ENCODE measurements at places on chromosomes 6 and 20.

DNA sequence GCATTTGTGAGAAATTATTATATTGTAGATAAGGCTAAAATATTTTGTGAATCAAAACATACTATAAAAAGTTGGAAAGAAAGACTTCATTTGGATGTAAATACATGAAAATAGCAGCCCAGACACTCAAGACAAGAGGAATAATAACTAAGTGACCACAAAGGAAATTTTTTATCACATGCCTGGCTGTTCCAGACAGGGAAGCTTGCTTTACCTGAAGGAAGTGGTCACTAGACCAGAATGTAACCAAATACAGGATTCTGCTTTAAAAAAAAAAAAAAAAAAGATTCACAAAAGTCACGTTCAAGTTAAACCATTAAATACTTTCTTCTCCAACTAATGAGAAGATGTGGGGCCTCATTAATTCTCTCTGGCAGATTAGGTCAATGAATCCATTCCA is 9.3 kb upstream of the HLA-DQB2 start:
- no peak for DNase-seq

DNA sequence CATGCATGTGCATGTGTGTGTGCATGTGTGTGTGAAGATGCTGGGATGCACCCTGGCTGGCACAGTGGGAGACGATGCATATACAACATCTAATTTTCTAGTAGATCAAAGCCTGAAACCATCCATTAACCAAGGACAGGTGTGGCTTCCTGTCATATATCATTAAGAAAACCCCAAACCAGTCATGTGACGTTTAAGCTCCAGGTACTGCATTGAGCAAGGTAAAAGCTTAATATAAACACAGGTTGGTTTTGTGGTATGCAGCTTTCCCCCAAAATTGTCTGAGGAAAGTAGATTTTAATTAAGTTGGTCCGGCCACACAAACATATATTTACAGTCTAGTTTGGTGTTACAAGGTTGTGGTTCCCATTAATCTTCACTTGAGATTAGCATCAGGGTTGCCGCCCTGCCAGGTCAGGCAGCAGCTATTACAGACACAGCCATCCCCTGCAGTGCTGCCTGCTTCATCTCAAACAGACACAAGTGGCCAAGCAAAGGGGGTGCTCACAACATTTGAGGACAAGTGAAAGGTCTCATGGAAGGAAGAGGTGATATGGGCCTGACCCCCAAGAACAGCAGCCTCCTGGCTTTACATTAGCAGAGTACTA is 48.6 kb upstream of the NAA20 start:
- no peak for DNase-seq

DNA sequence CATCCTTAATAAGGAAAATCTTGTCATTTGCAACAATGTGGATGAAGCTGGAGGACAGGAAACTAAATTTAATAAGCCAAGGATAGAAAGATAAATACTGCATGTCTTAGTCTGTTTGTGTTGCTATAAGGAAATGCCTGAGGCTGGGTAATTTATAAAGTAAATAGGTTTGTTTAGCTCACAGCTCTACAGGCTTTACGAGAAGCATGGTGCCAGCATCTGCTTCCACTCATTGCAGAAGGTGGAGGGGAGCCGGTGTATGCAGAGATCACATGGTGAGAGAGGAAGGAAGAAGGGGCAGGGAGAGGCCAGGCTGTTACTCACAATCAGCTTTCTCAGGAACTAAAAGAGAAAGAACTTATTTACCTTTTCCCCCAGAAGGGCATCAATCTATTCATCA is 118.9 kb upstream of the SMLR1 start:
- no peak for DNase-seq

- no peak for DNase-seq
These were observed 29.2 kb downstream of the ID4 start for GRCh38 chr6:19866173-19866984.

- DNase-seq: no peak
These were observed 50.8 kb downstream of the UTRN start for GRCh38 chr6:144335914-144336313.

DNA sequence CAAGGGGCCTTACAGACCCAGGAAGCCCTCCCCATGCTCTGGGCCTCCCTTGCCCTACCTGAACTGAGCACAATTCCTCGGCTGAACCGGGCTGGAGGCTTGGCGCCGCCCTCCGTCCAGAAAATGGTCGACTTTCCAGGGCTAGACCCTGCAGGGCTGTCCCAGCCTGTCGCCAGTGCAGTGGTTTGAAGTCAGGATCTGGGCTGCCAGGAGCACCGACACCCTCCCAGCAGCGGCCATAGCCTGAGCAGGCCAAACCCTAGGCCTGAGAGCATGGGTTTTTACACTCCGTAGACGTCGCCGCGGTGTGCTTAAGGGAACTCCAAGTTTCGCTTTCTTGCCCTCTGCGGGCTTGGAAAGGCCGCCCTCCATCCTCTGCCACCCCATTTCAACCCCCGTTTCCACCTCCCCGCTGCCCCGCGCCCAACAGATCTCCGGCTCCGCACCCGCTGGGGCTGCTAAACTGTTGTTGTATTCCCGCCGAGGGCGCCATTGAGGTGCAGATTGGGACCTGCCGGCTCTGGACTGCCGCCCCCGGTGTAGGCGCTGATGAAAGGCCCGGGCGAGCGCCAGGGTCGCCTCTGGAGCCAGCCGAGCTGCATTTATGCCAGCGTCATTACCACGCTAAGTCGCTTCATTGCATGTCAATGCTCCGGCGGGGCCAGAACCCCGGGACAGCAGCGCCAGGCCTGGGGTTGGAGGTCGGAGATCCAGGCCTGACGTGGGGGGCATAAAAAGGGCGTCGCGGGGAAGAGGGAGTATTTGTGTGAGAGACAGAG is 2.2 kb upstream of the TFAP2A start:
- DNase-seq: no peak

GRCh38 chr6:157217894-157218370 is 105.4 kb downstream of the TMEM242 start:
- DNase-seq: no peak

Data from hypothalamus (tissue), 51 donors.